ENCODE measurements at places on chromosomes 3 and 15.

DNA sequence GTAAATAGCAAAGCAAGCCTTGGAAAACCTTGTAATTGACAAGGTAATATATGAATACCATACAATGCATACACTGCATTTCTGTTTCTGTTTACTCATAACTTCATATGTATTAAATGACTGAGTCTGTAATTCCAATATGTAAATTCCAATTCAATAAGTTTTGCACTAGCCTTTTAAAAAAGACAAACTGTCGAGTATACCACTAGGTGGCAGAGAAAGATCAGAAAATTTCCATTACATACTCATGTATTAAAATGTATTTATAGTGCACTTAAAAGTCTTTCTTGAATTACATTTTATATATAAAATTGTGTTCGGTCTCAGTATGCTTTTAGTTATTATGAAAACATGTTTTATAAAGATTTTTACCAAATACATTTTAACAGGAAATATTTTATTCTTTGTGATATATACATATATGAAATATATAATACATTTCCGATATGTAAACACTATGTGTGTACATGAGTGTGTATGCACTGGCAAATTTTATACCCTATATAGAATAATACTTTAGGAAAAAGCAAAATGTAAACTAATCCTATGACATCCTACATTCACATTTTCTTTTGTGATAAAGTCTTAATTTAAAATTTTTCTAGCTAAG is 216.8 kb downstream of the VGLL3 start:
- no peaks in the 10 kb centered on the region for H3K36me3 ChIP-seq
- no peaks in the 10 kb centered on the region for H3K4me1 ChIP-seq
- peak; percentile 52 for DNase-seq
- no peak overlapping the region for H3K27ac ChIP-seq

DNA sequence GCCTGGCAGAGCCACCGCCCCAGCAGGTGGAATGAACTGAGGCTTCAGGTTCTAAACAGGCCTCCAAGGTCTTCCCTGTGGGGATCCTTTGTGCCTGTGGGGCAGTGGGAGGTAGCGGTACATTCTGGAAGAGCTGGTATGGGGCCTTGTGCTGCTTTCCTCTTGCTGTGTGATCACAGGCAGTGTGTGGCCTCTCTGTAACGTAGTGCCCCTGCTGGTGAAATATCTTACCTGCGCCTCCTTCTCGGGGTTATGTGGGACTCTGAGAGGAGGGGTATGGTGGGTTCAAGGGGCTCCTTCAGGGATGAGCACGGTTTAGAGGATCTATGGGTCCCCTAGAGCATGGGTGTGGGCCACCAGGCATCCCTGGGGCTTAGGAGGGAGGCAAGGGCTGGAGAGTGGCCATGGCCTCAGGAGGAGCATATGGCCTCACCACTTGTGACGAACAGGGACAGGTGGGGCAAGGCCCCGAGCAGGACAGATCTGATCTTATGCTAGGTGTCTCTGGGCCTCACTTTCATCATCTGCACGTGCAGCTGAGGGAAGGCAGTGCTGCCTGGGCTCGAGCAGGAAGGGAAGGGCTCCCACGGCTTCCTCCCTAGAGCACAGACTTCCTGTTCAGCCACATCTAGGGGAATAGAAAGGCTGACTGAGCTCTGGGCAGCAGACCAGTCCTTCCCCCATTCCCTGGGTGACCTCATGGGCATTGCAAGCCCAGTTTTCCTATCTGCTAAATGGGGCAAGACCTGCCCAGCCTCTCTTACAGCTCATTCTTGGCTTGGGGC is 1.9 kb upstream of the ALS2CL start:
- no peak overlapping the region for H3K4me3 ChIP-seq
- DNase-seq, result peak; percentile 88

GRCh38 chr3:72862314-72863090 is 14.3 kb upstream of the SHQ1 start:
- no peaks in the 10 kb centered on the region for H3K4me1 ChIP-seq
- H3K36me3 ChIP-seq, result no peaks in the 10 kb centered on the region
- no peak for DNase-seq
- H3K27me3 ChIP-seq, result no peaks in the 10 kb centered on the region
- H3K4me3 ChIP-seq, result no peak overlapping the region

DNA sequence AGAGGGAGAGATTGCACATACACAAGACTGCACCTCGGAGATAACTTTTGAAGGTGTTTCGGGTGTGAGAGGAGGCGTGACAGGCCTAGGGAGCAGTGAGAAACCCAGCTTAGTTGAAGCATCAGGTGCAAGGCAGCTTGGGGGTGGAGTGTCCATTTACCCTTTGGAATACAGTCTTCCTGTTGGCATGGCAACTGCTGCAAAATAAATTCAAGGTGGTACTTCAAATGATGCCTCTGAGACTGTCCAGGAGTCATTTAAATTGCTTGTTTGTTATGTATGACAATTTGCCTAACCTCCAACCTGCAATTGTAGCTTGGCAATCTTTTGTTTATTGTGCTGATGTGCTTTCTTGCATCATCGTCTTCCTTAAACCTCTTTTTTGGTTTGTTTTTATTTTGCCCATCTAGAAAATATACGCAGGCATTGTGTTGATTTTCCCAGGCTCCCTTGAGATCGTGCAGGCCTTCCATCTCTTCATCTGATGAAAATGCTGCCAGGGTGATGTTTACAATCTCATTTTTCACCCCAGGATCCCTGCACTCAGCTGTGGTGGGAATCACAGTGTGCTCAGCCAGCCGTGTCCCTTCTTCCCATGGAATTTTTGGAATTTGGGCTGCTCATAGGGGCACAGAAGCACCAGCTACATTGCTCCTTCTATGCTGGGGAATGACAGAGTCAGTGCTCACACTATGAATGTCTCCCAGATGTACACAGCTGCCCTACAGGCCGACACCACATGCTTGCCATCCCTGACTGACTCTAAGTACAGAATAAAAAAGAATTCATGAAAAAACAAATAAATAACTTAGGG is 583.1 kb upstream of the CFAP20DC start:
- no peaks in the 10 kb centered on the region for H3K36me3 ChIP-seq
- H3K27ac ChIP-seq, result no peak overlapping the region
- DNase-seq, result peak; percentile 38
- H3K4me1 ChIP-seq, result no peaks in the 10 kb centered on the region
- no peaks in the 10 kb centered on the region for H3K27me3 ChIP-seq

GRCh38 chr3:37862219-37862902 is 681 bp downstream of the CTDSPL start:
- peaks cover 26% of the 10 kb centered on the region for H3K4me1 ChIP-seq
- DNase-seq, result peak; percentile 66
- H3K36me3 ChIP-seq, result no peaks in the 10 kb centered on the region
- H3K27me3 ChIP-seq, result peaks cover 11% of the 10 kb centered on the region
- H3K27ac ChIP-seq, result no peak overlapping the region
- peak overlapping the region; percentile 85 for H3K4me3 ChIP-seq

GRCh38 chr15:54035616-54036015 is 57.4 kb downstream of the UNC13C start:
- H3K4me3 ChIP-seq, result no peak overlapping the region
- no peaks in the 10 kb centered on the region for H3K4me1 ChIP-seq
- no peaks in the 10 kb centered on the region for H3K36me3 ChIP-seq
- H3K27ac ChIP-seq, result no peak overlapping the region

- H3K4me1 ChIP-seq, result peaks cover 11% of the 10 kb centered on the region
- no peak overlapping the region for H3K27ac ChIP-seq
- DNase-seq, result peak; percentile 48
These were observed 96.0 kb downstream of the GTPBP8 start for GRCh38 chr3:113086560-113087461.

DNA sequence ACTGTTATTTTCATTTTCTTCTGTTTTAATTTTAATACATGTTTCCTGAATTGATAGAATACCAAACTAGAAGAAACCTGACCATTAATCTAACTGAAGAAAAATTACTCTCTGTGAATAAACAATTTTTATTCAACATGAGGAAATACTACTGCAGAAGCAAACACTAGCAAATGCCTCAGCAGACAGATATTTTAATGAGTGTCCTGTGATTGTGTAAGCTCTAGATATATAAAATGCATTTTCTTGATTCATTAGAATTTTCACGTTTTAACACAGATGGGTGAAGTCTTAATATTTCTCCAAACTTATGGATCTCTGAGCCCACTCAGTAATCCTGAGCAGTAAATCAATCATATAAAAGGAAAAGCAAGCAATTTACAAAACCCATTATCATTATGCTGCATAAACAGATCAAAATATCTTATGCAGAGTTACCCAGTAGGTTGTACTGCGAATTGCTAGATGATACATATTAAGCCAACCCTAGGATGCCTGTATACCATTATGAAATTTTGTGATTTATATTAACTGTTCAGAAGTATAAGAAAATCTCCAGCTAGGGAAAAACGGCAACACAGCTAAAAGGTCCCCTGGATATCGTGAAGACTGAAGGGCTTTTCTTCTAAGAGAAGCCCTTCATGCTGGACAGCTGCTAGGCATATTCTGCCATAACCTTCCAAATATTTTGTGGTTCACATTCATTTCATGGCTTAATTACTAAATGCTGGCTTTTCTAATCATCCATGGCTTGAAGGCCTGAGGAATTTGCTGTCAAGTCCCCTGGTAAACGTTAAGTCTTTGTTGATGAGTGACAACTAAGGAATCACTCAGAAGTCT is 157.7 kb upstream of the TGFBR2 start:
- no peaks in the 10 kb centered on the region for H3K4me1 ChIP-seq
- no peak overlapping the region for H3K27ac ChIP-seq
- H3K36me3 ChIP-seq, result no peaks in the 10 kb centered on the region
- no peak for DNase-seq
- H3K4me3 ChIP-seq, result no peak overlapping the region

- H3K36me3 ChIP-seq, result 0 out of 2 replicates have a peak, but pooled peaks cover 4% of the 10 kb centered on the region
- H3K4me3 ChIP-seq, result no peak overlapping the region
- H3K27ac ChIP-seq, result no peak overlapping the region
- H3K27me3 ChIP-seq, result no peaks in the 10 kb centered on the region
- H3K4me1 ChIP-seq, result no peaks in the 10 kb centered on the region
These were observed 126.8 kb upstream of the SUCLG2 start for GRCh38 chr3:67781218-67781617.

DNA sequence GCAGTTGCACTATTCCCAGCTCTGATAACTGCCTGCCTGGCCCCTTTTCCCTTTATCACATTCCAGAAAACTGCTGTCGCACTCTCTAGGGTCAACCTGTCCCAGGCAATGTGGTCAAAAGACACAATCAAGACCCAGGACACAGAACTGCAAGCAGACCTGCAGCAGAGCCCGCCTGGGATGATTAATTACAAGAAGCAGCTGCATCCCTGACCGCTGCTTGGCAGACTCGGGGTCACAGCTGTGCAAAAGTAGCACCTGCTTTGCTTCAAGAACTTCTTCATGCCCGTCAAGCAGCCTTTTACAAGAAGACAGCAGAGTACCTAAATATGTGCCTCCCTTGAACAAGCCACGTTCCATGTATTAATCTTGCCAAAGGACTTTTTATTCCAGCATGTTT is 120.0 kb upstream of the ST8SIA2 start:
- H3K4me1 ChIP-seq, result peaks cover 4% of the 10 kb centered on the region
- DNase-seq, result no peak
- H3K27ac ChIP-seq, result no peak overlapping the region
- H3K27me3 ChIP-seq, result no peaks in the 10 kb centered on the region
- no peaks in the 10 kb centered on the region for H3K36me3 ChIP-seq
